NCI-H524 treated with DMSO at 0.1 percent for 48 hours (cell line): ENCODE measurements at places on chromosomes 7 and 10.

DNA sequence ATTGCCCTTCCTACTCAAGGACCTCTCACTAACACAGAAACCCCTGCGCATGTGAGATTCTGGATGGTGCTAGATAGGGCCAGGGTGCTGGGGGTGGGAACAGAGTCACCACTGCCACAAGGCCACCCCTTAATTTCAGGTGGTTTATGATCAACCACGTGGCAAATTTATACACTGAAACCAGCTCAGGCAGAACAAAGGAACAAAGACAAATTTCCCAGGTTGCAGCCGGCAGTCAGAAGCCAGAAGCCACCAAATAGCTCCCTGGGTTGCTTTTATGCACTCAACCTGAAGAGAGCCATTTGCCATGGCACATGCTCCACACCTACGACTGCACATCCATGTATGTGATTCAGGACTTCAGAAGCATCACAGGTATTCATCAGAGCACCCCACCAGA is 2.5 kb downstream of the VOPP1 start:
- no peak for DNase-seq

DNA sequence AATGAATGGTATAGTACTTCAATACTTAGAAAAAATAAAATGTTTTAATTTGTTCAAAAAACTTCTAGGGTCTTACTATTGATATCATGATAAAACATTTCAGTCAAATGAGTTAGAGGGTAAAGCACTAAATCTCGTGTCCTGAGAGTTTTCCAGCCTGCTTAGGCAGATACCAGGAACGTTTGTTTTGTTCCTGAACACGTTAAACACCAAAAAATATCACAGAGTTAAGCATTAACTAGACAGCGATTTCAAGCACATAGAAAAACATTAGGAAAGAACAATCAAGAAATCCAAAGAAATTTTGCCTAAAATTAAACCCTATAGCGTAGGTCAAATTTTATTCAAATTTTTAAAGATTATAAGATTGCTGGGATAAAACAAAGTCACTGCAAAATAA is 204.6 kb upstream of the AGR3 start:
- DNase-seq, result no peak

DNA sequence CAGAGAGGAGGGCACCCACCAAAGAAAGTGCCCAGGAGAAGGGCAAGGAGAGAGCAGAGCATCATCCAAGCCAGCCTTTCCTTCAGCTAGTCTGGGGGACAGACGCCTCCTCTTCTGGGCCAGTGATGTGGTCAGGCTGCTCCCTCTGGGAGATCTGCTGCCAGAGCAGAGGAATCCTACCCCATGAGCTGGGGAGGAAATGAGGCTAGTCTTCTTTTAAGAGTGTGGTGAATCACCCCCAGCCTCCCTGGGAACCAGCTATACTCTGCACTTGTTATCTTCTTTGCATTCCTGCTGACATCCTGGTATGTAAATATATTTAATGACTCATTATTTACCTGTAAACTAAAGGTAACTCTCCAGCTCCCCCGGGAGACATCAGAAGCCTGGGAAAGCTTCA is 41.6 kb upstream of the EPHB6 start:
- DNase-seq, result no peak

GRCh38 chr7:44631458-44632115 is 25.2 kb downstream of the OGDH start:
- DNase-seq, result no peak

DNA sequence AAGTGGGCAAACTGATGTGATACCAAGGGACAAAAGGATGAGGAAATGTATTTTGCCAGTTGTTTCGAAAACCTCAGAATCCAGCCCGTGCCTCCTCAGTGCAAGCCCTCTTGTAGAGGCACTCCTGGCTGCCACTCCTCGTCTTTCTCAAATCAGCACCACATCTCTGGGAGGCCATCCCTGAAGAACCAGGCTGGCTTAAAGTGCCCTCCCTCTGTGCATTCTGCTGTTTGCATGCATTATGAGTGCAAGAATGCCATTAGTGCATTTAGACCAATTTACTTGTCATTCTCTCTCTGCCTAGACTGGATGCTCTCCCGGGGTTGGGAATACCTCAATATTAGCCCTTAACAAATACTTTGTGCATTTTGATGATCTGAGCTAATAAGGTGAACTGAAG is 19.9 kb upstream of the FAM180A start:
- no peak for DNase-seq

DNA sequence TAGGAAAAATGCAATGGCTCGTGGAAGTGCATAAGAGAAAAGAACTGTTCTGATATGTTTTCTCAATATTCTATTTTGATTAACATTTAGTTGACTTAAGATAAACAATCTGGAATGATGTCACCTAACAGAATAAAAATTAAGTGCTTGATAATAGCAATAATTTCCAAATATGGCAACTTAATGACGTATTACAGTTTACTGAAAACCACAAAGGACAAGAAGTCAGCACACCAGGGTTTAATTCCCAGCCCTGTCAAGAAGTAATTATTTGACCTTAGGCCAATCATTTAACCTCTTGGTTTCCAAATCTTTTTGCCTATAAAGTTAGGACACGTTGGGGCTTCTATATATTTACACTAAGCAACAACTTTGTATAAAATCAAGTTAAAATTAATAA is 95.7 kb downstream of the CABCOCO1 start:
- DNase-seq, result no peak

GRCh38 chr10:16845248-16845647 is 28.0 kb upstream of the RSU1 start:
- no peak for DNase-seq

DNA sequence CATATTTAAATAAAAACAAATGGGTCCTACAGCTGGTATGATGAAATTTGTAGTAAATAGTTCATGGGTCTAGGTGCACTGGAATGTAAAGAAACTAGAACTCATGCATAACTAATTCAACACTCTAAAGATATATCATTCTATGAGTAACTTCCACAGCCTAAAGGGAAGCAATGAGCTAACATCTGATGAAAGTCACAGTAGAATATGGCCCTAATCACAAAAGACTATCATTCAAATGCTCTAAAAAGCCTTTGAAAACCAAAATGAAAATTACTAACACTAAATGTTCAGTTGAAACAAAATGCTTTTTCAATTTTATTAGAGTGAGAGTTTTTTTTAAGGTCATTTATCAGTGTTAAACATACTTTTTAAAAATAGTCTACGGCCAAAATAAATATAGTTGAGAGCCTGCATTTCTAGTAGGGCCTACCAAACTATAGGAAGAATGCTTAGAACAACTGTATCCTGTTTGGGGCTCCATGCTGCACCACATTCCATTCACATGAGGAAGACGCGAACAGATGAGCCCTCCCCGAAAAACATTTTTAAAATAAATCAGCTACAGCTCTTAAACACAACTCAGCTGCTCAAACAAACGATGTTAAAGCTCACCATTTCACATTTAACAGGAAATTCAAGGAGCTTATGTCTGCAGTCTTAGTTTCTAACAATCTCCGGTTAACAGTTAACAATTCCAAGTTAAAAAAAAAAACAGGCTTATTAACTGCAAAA is 134.5 kb downstream of the NRBF2 start:
- no peak for DNase-seq

DNA sequence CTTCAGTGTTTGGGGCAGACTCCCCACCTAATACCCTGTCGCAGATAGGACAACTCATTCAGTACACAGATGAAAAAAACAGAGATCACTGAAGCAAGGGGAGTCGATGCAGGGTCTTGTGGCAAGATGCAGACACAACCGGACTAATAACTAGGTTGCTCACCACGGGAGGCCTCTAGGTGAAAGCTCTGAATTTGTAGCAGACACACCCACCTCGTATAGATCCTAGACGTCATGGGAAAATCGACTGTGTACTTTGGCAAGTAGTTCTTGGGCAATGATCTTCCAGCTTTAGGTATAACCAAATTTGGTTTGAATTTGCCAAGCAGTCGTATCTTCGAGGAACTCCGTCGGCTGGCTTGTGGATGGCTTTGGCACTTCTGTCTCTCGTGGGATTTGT is 88.1 kb downstream of the TCF7L2 start:
- DNase-seq, result no peak

DNA sequence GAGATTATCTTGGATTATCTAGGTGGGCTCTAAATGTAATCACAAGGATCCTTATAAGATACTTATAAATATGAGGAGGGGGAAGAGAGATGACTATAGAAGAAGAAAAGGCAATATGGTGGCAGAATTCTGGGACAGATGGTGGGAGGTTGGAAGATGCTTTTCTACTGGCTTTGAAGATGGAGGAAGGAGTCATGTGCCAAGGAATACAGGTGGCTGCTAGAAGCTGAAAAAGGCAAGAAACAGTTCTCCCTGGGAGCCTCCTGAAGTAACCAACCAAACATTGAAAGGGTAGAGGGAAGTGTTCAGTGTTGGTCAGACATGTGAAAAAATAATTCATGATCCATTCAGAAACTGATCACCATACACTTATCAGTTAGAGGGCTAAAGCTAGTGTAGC is 213.3 kb downstream of the WDR11 start:
- peak; percentile 66 for DNase-seq

- DNase-seq, result no peak
These were observed 56.4 kb upstream of the TNRC18 start for GRCh38 chr7:5479941-5480517.

- no peak for DNase-seq
These were observed 32.7 kb downstream of the RBM28 start for GRCh38 chr7:128311013-128311412.

GRCh38 chr10:82438277-82438676 is 563.3 kb downstream of the NRG3 start:
- DNase-seq, result peak; percentile 38

DNA sequence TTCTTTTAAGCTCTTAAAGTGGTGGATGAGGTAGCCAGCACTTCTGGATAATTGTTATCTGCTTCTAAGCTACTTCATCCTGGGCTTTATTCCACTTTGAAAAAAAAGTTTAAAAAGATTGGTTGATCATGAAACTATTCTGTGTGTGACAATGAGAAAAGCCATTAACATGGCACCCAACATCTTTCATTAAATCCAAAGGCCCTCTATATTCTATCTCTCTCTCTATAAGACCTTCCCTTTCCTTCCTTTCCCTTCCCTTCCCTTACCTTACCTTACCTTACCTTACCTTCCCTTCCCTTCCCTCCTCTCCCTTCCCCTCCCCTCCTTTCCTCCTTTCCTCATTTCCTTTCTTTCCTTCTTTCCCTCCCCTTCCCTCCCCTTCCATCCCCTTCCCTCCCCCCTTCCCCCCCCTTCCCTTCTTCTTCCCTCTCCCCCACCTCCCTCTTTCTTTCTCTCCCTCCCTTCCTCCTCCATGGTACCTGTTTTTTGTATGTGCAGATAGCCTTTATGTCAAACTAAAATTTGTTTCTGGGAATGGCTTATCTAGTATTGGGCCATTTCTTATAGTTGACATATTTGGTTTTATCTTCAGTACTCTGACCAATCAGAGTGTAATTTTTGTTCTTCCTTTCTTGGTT is 218.7 kb downstream of the DKK1 start:
- DNase-seq, result no peak

DNA sequence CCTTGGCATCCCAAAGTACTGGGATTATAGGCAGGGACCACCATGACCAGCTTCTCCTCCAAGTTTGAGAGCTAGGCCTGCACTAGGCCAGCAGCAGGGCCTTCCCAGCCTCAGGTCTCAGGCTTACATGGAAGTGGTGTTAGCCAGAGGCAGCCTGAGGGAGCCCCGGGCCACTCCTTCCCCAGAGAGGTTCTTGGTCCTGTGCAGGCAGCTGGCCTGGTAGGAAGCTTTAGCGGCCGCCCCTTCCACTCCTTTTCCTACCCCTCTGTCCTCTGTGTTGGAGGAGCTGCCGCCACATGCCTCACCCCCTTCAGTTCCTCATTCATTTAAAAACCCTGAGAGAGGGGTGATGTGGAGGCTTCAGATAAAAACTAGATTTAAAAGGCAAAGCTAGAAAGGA is 40.3 kb downstream of the TSPAN15 start:
- DNase-seq, result no peak

GRCh38 chr10:130923596-130923995 is 387.9 kb downstream of the TCERG1L start:
- no peak for DNase-seq

GRCh38 chr10:64626924-64627323 is 1105.7 kb downstream of the REEP3 start:
- no peak for DNase-seq

DNA sequence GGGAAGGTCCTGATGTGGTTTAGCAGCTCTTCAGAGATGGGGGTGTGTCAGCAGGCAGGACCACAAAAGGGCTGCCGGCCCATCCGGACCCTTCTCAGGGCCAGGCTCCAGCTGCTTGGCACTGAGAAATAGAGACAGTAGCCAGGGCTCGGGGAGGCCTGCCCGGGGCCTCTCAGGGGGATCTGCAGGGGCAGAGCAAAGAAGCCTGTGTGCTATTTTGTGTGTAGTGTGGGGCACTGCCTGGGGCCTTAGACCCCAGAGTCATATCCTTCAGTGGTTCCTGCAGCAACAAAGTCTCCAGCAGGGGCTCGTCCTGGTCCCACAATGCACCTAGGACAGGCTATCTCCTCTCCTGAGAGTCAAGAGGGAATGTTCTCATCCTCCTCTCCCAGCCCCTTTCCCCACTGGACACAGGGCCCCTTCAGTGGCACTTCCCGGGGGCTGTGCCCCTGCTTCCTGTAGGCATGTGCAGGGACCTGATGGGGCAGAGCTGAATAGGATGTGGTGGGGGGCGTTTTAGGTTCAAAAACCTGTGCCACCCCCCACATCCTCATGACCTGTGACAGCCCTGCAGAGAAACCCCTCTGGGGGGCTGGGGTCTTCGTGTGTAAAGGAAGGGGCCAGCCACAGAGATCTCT is 159.5 kb upstream of the RHEB start:
- no peak for DNase-seq

- DNase-seq, result no peak
These were observed 90.2 kb upstream of the GNA12 start for GRCh38 chr7:2934211-2934731.

GRCh38 chr10:93701866-93702209 is 554 bp downstream of the FRA10AC1 start:
- DNase-seq, result no peak

- no peak for DNase-seq
These were observed 3.4 kb downstream of the STAM start for GRCh38 chr10:17647326-17647725.

DNA sequence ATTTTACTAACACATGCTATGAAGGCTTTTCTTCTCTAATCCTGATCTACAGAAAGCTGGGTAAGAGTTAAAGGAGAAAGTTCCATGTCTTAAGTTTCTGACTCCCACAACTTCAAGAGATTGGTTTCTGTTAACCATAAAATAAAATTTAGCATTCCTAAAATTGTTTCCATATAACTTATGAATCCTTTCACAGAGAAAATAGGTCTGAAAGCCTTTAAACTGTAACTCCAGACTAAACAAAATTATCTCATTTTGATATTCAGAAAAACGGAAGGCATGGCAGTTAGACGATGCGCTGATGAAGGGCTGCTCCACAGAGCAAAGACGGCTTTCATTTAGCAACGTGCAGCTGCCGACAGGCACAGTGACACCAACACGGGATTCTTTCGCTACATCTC is 133.3 kb downstream of the SLC25A13 start:
- no peak for DNase-seq

GRCh38 chr7:137601642-137602041 is 245.1 kb downstream of the DGKI start:
- no peak for DNase-seq

- DNase-seq, result no peak
These were observed 38.3 kb upstream of the CDCA7L start for GRCh38 chr7:21984042-21984441.
